ENCODE measurements at places on chromosomes 7 and 10. TPM values are rescaled to one million over a fixed set of nuclear protein-coding genes. Genes with fewer than 3 reads are reported as not detected.

DNA sequence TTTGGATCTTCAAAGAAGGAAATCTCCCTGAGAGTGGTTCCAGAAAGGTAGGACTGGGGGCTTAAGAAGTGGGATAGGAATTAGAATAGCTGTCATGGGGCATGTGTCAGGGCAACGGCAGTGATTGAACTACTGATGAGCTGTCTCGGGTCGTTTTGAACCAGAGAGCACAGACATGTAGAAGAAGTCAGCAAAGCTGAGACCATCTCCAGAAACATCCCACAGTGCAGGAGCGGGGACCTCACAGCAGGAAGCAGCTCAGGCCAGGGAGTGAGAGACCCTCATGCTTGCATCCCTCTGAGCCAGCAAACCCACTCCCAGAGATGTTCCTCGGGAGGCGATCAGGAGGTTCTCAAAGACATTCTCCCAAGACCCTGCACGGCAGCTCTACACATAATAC, 60.1 kb downstream of the AOC1 start:
- DNase-seq = no peak

DNA sequence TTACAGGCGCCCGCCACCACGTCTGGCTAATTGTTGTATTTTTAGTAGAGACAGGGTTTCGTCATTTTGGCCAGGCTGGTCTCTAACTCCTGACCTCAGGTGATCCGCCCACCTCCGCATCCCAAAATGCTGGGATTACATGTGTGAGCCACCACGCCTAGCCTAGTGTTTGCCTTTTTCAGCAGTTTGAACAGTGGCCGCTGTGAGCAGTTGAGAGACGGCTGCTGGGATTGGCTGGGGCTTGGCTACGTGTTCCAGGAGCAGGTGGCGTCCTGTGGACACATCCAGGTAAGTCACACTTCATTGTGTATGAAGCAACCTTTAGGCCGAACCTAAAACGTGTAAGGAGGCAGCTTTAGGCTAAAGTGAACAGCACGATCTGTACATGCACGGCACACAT, 231.8 kb upstream of the PITRM1 start:
- DNase-seq = no peak

GRCh38 chr7:18520450-18521235, 25.1 kb downstream of the HDAC9 start:
- DNase-seq = no peak

DNA sequence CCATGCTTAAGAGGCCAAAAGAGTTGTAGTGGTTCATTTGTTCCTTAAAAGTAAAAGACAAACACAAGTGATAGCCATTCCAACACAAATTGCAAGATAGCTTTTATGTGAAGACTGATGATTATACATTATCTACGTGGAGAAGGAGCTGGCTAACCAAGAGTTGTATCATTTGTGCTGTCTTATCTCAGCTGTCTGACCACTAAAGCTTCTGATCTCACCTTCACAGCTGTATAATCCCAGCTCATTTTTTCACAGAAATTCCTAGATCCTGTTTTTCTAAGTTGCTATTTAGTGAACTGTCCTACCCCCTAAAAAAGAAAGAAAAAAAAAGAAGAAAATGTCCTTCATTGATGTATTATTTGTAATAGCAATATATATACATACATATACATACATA, 9.8 kb downstream of the USP6NL start:
- DNase-seq = no peak

- peak; percentile 9 for DNase-seq
These were observed 205.3 kb upstream of the HDAC9 start for GRCh38 chr7:18290223-18290622.

DNA sequence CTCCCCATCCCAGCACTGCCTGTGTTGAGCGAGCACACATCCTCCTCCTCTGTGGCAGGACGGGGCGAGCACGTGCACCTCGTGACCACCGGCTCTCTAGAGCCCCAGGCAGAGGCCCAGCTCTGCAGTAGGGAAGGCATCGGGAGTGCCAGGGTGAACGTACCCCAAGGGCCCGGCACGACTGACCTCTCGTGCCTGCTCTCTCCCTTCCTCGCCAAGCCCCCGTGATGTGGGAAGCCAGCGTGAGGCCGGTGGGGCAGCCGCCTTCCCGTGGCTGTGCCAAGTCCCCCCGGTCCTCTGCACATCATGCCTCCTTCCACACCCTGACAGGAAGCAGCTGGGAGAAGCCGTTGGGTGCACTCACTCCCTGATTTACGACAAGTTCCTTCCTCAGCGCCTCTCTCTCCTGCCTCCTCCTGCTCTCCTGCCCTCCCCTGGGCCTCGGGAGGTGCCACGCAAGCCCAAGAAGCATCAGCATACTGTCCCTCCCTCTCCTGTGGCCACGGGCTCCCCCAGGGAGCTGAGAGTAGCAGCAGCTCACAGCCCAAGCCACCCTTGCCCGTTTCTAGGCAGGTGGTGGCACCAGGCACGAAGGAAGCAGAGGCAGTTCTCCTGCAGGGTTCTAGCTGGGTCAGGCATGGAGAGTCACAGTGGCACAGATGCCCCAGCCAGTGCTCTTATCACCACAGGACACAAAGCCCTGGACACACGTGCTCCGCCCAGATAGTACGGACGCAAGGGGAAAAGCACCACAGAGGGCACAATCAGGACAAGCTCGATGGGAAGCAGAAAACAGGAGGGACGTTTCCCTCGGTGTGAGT, 47.0 kb downstream of the AMZ1 start:
- DNase-seq = no peak

- peak; percentile 73 for DNase-seq
These were observed 82.6 kb downstream of the DNMBP start for GRCh38 chr10:99926925-99927720.

DNA sequence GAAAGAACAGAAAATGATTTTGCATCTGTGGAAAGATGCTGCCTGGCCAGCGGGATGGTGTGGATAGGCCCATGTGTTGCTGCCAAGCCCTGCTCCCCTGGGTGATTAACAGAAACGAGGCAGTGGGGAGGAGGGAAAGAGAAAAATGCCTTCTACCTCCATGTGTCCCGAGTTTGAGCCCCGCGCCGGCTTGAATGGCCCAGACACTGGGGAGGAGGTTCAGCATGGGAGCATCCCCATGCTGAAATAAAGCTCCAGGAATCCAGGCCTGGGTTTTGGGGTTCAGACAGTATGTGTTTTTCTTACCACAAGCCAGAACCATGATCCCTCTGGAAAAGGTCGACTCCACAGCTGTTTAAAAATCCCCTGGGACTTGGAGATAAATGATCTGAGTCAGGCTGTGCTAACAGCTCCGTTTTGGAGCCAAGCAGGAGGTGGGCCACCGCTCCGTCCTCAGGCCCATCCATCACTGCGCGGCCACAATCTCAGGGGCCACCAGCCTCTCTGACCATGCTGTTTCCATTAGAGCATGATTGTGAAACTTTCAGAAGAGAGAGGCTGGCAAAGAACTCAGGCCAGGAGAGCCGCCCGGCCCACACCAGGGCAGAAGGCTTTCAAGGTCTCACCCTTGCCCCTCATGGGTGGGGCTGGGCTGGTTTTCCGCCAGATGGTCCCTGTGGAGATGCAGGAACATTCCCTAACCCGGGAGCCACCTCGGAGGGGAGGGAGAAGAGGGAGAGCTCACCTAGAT, 299.7 kb downstream of the ZEB1 start:
- no peak for DNase-seq

DNA sequence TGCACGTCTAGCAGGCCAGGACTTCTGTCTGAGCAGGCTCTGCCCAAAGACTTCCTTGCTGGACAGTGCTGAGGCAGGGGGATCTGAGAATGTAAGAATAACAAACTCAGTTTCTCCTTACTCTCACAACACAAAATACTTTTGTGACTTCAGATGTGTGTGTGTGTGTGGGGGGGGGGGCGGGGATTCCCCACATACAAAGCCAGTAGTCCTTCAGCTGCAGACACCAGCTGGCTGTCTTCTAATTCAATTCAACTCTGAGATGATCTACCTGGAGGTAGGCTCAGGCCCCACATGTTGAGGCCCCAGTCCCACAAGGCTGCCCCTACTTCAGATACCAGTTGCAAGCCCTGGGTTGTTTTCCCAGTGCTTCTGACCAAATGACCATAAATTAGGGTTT, 4.7 kb upstream of the CXCL12 start:
- no peak for DNase-seq

DNA sequence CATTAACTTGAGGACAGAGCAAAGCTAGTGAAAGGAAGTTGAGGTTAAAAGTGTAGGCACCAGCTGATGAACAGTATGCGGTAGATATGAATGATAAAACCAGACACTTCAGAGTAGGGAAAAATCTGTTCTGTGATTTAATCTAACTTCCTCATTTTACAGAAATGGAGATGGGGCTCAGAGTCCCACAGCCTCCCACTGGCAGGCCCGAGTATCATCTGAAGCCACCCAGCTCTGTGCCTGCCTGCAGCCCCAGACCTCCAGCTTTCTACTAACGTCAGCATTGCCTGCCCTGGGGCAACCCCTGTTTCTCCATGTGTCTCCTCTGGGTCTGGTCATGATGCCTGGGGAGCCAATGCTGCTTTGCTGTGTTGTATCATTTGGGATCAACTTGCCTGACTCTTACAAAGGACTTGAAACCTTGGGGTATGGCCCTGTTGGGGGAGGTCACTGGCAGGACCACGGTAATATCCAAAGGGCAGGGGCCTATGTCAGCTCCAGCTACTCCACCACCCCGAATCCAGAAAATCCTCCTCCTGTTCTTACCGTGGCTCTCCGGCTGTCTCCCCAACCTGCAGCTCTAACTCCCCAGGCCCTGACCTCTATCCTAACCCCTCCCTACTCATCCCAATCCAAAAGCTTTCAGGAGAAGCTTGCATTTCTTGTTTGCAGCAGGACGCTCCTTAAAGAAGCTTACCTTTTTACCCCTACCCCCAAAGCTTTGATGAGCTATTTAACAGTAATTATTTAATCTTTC, 56.2 kb upstream of the NPY start:
- no peak for DNase-seq

DNA sequence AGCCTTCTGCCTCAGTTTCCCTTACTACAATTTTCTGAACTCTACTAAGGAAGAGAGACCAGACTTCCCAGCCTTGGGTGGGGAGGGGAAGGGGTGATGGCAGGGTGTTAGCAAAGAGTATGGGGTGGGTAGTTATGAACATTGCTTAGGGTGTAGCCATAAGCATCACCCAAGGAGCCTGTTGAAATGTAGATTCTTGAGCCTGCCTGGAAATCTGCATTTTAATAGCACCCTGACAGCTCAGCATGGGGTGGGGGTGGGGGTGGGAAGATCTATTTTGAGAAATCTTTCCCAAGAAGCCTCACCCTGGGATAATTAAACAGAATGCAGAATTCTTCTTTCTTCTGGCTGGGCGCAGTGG, 164.8 kb downstream of the NRF1 start:
- DNase-seq = no peak

Gene SLC16A9
- polyA plus RNA-seq = 2.4 TPM

- DNase-seq = no peak
These were observed 33.3 kb upstream of the GARS1 start for GRCh38 chr7:30561389-30561788.
